ENCODE measurements at places on chromosomes 7 and 10.

DNA sequence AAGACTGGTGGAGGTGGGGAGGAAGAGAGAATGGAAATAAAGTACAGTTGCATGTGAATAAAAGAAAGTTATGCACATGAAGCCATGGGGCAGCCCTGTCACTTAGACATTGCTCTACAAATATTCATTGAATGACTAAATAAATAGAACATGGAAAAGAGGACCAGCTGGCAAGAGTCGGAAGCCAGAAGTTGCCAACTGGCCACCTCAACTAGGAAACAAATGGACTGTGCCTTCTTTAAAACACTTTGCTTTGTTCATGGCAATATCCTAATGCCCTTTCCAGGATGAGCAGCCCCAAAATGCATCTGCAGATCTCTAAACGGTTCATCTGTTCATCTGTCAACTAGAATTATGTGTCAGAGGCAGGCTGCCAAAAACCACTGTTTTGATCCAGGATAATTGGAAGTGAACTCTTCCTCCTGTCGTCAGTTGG, 157.3 kb downstream of the NOC3L start:
- DNase-seq, result no peak

- DNase-seq, result no peak
Observed at GRCh38 chr10:62749093-62749683, 55.3 kb upstream of the ADO start.

- DNase-seq, result no peak
Observed at GRCh38 chr10:23055424-23056185, 39.8 kb upstream of the MSRB2 start.

DNA sequence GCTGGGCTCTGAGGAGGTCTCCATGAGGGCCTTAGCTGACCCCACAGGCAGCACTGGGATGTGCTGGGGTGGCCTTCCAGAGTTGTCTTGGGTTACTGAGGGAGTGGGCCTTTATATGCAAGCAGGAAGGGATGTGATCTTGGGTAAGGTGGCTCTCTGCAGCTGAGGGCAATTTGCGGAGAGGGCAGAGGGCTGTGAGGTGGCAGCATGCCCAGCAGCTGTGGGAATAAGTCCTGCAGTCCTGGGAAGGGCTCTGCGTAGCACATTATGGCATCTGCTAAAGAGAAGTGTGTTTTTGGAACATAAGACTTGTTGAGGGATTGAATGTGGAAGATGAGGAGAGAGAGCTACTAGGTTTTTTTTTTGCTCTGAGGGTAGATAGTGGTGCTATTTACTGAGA, 99.6 kb upstream of the KMT2E start:
- DNase-seq, result no peak

DNA sequence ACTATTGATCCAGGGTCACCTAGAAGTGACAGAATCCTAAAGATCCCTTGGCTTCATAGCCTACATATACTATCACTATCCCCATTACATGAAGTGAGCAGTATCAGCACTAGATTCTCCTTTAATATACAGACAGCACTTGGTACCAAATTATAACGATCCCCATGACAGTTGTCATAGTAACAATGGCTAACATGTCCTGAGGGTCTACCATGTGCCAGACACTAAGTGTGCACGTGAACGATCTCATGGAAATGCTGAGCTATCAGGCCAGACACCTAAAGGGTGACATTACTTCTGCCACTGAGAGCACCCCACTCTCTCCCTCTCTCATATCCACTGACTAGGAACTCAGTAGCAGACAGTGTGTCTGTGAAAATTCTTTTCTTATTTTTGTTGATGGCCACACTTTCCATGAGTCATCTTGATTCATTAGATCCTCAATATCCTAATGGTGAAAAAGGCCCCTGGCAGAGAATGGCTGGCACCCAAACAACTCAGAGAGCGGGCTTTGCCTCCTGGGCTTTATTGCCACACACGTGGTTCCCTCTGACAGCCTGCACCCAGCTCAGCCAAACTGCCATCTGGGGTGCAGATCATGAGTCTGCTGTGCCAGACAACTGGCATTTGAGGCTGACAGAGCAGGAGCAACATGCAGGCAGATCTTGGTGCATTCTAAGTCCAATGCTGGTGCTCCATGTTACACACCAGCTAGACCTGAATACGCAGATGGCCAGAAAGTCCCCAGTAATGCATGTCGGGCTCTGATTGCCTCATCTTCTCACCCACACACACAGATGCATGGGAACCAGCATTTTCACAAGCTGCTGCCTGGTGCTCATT, 176.3 kb downstream of the DGKI start:
- DNase-seq, result no peak

DNA sequence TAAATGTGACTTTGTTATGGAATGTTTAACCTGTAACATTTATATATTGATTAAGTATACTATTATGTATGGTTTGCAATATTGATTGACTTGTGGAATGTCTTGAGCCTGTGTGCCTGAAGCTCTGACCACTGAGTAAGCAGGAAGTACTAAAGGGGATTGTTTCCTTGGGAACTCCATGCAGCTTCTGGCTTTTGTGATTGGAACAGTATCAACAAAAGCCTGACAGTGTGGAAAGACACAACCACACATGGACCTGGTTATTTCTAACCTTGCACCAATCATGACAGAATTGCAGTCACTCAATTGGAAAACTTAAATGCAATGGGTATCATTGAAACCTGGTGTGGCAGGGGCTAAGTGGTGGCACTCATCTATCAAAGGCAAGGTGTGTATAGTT, 45.5 kb upstream of the PIK3CG start:
- no peak for DNase-seq

DNA sequence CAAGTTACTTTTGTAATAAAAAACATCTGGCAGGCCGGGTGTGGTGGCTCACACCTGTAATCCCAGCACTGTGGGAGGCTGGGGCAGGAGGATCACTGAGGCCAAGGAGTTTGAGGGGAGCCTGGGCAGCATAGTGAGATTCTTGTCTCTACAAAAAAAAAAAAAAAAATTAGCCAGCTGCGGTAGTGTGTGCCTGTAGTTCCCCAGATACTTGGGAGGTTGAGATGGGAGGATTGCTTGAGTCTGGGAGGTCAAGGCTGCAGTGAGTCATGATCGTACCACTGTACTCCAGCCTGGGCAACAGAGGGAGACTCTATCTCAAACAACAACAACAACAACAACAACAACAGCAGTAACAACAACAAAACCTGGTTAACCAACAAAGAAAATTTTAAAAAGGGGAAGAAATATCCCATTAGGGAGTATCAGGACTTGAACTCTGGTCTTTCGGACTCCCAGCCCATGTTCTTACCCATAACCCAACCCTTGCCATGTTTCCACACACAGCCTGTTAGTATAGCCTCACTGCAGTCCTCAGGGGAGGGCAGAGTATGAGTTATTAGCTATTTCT, 17.2 kb downstream of the PALD1 start:
- DNase-seq, result no peak

DNA sequence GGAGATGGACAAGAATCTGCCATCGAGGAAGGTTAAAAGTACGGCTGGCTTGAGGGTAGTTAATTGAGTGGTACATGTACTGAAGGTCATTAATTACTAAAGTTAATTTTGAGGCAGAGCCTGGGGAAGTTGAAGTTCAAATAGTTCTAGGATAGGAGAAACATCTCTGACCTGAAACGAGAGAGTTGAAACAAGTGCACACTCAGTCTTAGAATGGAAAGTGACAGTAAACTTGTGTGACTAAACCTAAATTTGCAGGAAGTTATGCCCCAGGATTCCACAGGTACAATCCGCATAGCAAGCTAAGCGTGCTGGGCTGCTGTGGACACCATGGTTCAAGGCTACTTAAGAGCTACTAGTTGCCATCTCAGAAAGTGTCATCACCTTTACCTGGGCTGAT, 209.9 kb downstream of the CHCHD3 start:
- DNase-seq, result no peak

Data from Peyer's patch (tissue), 4 donors.